ENCODE measurements at places on chromosomes 1 and 21.

DNA sequence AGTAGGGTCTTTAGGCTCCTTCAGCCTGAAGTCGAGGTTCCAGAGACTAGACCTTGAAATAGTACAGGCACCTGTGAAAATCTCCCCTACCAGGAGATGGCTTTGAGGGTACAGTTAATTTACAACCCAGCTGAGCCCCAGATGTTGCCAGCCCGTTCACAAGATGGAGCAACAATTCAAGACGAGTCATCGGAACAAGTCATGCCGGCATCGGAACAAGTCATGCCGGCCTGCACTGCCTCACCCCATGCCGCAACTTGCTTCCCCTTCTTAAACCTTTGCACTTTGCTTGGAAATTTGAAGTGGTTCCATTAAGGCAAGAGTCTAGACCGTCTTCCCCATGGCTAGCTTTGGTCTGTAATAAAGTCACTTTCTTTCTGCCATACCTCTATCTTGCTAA, 16.0 kb downstream of the HHAT start:
- DNase-seq = no peak

GRCh38 chr1:116951200-116951935, 41.7 kb downstream of the PTGFRN start:
- DNase-seq = no peak

GRCh38 chr1:118617916-118618315, 370.2 kb downstream of the TBX15 start:
- DNase-seq = no peak

- no peak for DNase-seq
Measured at GRCh38 chr1:25477448-25478034, 46.8 kb downstream of the MACO1 start.

GRCh38 chr21:14825514-14825974, 239.3 kb downstream of the NRIP1 start:
- DNase-seq = no peak

GRCh38 chr21:16454399-16454798, 724.6 kb downstream of the USP25 start:
- DNase-seq = no peak

- DNase-seq = no peak
Measured at GRCh38 chr1:228811712-228812305, 76.5 kb downstream of the RHOU start.

GRCh38 chr1:76234061-76234460, 159.5 kb downstream of the ST6GALNAC3 start:
- DNase-seq = no peak

DNA sequence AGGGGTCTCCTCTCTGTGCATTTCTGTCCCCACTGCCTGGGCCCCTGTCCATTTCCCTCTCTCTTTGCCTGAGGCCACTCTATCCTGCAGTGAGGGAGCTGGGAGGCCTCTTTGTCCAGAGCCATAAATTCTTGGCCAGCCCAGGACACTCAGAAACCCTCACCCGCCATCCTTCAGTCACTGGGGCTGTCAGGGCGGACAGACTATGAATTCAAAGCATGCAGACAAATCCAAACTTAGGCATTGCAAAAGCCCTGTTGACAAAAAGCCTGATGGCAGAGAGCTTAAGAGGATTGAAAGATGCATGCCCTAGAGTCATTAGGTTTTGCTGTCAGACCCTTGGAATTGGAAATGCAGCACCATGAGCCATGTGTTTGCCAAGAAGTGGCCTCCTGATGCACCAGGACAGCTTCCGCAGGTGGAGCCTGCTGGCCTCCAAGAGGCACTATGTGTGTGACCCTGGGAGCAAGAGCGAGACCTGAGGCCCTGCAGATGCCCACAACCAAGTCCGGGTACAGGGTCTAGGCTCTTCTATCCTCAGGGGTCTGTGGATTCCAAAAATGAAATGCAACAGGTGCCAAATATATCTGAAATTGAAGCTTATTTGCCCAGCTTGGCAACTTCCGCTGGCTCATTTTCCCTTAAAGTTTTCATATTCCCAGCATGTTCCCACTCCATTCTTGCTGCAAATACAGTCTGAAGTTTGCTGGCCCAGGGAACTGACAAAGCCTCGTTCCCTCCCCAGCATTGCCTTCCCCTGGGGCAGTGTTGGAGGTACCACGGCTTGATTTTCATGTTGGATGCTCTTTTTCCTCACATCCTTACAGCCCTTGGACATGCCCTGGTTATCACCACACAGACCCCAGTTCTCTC, 177.9 kb downstream of the PGBD5 start:
- DNase-seq = no peak

GRCh38 chr1:63950023-63950422, 176.2 kb downstream of the ROR1 start:
- DNase-seq = no peak

DNA sequence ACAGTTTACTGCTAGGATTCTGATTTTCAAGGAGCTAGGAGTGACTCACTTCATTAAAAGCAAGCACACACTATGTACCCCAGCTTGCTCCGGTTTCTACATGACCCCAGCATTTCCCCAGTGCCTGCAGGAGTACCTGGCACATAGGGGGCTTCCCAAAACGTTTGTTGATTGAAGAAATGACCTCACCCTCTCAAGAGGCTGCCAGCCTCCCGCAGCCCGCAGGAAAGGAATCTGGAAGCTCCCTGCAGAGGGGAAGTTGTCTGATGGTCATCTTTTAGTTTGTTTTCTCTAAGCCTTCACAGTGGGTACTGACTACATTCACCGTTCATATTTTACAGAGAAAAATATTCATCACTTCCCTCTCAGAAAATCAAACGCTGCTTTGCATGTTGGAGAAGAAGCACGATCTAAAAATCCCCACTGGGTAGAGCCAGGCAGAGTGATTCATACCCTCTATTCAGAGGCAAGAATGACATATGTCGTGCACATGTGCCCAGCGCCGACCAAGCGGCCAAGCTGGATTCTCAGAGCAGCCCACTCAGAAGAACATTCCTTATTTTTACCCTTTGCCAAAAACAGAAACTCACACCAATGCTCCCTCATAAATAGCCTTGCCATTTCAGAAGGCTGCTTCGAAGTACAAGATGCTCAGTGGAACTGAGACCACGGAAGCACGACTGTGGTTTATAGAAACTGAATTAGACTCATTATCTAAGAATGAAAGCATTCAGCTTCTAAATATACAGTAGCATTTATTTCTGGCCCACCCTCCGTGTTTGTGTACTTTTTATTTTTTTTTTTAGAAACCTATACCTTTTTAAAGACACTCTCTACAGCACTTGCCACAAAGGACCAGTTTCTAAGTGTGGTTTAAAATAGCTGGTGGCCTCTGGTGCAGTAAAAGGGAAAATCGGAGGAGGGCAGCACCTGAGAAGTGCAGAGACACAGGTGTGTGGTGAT, 143.2 kb downstream of the MIS18A start:
- no peak for DNase-seq

DNA sequence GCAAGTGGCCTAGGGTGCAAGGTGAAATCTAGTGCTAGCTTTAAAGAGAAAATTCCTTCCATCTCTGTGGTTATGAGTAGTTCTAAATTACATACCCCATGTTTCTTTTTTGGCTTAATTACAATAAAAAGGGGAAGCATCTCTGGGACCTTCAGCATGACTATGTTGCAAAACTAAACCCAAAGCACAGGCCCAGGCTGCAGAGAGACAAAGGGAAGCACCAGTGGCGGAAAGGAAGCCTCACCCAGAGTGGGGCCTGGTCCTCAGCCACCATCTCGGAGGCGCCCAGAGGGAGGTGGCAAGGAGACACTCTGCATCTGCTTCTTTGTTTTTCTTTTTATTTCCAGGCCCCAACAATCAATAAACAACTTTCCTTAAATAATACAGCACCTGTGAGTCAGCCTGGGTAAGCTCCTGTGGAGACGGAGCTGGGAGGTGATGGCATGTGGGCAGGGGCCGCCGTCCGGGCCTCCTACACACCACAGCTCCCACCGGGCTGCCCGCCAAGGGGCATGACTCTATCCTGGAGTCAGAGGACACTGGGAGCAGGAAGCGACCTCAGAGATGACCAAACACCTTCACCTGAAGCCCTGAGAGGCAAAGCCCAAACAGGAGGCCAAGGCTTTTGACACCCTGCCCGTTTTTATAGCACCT, 21.7 kb downstream of the ITPKB start:
- no peak for DNase-seq

DNA sequence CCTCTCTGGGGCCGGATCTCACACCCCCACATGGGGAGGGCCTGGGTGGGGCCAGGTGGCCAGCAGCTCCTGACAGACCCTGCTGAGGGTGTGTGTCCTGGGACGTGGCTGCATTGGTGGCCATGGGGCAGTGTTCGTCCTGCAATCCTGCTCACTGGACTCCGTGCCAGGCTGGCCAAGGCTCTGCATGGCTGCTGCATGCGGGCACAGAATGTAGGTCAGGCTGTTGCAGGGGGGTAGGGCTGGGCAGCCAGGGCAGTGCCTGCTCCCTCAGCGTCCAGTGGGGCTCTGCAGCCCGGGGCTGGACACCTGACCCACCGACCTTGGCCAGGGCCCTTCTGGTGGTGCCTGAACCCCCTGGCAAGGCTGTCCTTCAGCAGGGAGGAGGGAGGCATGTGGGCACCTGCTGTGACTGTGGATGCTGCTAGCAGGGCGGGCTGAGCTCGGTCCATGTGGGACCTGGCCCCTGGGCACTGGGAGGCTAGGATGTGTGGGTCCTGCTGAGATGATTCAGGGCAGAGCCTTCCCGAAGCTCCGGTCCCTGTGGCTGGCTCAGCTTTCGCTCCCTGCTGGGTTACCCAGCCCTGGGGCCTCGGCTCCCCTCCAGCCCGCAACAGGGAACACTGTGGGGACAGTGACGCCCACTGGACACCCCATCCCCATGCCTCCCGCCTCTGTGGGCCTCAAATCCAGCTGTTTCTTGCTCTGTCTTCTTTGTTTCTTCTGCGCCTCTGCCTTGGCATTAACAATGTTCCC, 14.9 kb upstream of the PLCH2 start:
- no peak for DNase-seq

- peak; percentile 38 for DNase-seq
Measured at GRCh38 chr1:236868625-236869467, 73.8 kb downstream of the MTR start.

GRCh38 chr1:158932171-158932570, 819 bp downstream of the PYHIN1 start:
- DNase-seq = no peak

DNA sequence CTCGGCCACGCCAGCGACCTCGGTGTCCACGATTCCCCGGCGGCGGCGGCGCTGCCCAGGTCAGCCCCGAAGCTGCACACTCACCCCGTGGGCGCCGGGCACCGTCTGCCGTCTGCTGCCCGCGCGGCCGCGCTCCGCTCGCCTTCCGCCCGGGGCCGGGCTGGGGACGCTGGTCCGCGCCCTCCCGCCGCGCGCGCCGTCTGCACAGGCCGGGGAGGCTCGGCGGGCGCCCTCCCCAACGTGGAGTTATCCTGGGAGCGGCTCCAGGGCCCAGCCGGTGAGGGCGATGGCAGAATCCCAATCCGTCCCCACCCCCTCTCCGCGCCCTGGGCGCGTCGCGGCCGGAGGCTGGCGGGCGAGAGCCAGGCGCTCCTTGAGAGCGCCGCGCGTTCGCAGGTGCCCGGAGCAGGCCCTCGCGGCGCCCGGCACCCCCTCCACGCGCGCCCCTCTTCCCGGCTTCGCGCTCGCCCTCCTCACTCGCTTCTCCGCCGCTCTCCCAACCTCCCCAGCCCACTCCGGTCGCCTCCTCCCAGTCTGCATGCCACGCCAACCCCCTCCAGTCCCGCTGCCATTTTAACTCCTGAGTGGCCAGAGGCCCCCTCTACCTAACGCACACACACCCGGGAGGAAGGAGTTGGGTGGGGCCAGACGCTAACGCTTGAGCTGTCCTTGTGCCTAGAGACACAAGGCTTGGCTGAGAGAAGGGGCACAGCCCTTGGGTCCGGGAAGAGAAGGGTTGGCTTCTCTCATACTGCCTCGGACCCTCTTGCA, at the start of gene LRRN2:
Gene LRRN2 (minus strand): TSS at position 503 of the 771 bp plus-strand sequence. CDS start 65,746 bp downstream, outside the sequence.
- no peak for DNase-seq

DNA sequence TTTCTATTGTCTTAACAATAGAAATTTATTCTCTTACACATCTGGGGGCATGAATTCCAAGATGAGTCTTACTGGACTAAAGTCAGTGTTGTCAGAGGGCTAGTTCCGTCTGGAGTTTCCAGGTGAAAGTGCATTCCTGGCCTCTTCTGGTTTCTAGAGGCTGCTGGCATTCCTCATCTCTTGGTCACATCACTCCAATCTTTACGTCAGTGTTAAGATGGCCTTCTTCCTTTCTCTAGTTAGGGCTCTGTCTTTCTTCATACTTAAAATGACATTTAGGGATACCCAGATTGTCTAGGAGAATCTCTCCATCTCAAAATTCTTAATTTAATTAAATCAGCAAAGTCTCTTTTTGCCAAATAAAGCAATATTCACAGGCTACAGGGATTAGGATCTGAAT, 13.3 kb upstream of the PDC start:
- DNase-seq = no peak

DNA sequence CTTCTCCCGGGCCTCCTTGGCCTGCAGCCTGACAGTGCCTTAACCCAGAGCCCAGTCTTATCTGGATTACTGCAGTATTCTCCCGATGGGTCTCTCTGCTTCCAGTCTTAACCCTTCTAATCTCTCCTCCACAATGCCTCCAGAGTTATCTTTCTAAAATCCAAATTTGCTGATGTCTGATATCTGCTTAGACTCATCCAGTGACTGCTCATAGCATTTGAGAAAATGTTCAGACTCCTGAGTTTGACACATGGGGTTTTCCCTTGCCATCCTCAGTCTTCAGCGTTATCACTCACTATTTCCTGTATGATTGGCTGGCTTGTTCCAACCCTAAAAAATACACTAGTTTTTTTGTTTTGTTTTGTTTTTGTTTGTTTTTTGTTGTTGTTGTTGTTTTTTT, 102.0 kb downstream of the FMN2 start:
- no peak for DNase-seq

DNA sequence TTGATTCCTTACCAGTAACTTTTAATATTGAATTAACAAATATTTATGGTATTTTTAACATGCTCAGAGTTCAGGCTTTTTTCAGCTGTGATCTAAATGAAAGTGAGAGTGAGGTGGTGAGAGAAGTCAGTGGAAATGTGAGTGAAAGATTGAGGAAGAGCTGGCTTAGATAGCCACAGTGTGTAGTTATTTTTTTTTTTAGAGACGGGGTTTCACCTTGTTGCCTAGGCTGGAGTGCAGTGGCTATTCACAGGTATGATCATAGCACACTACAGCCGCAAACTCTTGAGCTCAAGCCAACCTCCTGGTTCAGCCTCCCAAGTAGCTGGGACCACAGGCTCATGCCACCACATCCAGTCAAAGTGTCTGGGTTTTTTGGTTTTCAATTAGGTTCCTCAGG, 10.9 kb downstream of the RNF11 start:
- DNase-seq = no peak

DNA sequence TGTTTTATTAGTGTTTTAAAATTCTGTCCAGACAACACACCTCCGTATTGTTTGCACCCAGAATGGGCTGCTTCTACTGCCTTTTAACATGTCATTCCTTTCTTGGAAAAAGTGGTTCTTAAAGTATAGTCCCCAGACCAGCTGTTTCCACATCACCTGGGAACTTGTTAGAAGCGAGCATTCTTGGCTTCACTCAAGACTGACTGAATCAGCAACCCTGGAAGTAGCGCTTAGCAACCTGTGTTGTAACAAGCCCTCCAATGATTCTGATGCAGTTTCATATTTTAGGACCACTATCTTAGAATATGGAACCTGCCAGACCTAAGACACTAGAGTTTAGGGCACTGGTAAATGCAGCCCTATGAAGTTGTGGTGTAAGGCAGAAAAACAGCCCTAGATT, 6.0 kb upstream of the PPIE start:
- DNase-seq = no peak

Data from HuH-7 (cell line).